Islet precursor cell (in vitro differentiated cells): ENCODE measurements at places on chromosomes 1 and 21.
A peak's percentile ranks its signal among the peaks of the same experiment; 100 is the strongest.

GRCh38 chr1:75257424-75257823 lies 123.2 kb downstream of the LHX8 start:
- DNase-seq: peak; percentile 64

DNA sequence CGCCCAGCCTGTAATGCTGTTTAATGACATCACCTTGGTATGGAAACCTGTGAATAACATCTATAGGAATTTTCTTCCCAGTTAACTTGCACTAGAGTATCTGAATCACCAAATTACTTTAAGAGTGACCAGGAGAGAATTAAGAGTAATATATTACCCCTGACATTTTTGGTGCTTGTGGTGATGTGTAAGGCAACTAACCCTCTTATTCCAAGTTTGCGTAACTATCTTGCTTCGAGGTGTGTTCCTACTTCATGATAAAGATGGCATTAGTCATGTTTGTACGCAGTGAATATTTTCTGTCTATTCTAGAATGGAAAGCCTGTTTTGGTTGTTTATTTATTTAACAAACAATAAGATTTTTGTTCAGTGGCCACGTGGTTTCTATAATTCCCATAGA lies 131.3 kb downstream of the ZP4 start:
- no peak for DNase-seq

DNA sequence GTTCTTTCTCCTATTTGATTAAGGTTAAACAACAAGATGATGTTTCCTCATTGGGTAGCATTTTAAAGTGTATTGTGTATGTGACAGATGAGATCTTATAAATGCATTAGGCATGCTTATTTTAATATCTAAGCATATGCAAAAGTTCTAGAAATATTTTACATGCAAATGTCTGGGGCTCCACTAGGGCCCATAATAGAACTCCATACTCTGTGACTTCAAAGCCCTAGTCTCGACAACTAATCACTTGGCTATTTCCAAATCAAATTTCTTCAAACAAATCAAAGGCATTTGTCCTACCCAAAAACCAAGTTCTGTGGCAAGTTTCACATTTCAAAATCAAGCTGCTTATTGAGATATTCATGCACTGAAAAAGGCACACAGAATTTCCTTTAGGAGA lies 385.6 kb upstream of the ST6GALNAC5 start:
- no peak for DNase-seq

GRCh38 chr1:245016700-245017099 lies 138.1 kb upstream of the KIF26B start:
- no peak for DNase-seq

DNA sequence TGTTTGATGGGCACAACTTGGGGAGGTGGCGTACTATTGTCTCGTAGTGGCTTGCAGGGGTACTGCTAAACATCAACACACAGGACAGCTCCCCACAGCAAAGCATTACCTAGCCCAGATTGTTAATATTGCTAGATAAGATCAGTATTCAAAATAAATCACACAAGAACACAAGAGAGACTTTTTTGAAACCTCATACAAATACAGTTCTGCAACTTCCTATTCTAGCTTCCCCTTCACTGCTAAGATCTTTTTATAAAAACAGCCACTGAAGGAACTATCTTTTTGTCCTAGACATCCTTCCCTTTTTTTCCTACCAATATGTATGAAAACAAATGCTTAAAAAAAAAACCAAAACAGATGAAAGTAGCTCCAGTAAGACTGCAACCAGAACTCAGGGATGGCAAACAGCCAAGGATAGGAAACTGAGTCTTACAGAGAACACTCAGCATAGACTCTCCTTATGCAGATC lies 137.8 kb upstream of the KRTAP19-8 start:
- DNase-seq: no peak

DNA sequence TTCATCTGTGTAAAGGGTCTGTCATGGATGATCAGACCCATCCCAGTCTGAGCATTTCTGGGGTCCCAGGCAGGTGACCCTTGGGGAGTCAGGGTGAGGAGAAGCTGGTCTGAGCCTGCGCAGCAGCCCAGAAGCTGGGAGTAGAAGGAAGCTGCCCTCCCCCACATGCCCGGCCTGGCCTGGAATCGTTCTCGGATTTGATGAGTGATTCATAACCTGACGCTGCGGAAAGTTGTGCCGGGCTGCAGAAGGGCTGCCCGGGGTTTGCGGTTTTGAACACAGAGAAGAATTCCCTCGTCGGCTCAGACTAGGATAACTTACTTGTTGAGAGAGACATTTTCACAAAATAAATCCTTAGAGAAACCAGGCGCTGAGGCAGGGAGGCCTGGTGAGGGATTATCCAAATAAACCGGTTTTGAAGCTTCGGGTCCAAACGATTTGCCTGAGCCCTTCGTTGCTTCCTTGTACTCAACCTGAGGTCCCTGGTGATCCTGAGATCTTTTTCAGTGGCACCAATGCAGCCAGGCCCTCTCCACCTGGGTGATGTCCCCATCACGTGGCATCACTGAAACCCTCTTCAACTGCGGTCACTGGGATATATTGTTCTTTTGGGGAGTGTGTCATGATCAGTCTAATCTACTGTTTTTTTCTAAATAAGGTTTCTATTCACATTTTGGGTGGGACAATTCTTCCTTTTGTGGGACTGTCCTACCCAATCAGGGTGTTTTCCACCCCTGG lies 29.2 kb downstream of the EPHB2 start:
- DNase-seq: no peak

DNA sequence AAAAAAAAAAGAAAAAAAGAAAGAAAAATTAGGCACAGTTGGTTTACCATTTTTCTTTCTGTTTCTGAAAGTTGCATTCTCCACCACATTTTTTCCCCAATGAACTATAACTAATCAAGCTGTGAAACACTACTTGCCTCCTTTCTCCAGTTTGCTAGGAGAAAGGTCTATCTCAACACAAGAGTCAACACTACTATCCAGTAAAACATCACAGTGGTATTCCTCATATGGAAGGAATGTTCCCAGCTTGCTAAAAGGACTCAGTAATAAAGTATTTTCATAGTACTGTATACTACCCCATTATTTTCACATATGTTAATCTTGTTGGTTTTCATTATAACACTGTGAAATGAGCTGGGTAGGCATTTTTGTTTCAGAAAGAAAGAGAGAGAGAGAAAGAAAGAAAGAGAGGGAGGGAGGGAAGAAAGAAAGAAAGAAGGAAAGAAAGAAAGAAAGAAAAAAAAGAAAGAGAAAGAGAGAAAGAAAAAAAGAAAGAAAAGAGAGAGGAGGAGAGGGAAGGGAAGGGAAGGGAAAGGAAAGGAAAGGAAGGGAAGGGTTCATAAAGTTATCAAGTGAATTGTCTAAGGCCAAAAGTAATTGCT lies 7.9 kb downstream of the PTGER3 start:
- DNase-seq: no peak

DNA sequence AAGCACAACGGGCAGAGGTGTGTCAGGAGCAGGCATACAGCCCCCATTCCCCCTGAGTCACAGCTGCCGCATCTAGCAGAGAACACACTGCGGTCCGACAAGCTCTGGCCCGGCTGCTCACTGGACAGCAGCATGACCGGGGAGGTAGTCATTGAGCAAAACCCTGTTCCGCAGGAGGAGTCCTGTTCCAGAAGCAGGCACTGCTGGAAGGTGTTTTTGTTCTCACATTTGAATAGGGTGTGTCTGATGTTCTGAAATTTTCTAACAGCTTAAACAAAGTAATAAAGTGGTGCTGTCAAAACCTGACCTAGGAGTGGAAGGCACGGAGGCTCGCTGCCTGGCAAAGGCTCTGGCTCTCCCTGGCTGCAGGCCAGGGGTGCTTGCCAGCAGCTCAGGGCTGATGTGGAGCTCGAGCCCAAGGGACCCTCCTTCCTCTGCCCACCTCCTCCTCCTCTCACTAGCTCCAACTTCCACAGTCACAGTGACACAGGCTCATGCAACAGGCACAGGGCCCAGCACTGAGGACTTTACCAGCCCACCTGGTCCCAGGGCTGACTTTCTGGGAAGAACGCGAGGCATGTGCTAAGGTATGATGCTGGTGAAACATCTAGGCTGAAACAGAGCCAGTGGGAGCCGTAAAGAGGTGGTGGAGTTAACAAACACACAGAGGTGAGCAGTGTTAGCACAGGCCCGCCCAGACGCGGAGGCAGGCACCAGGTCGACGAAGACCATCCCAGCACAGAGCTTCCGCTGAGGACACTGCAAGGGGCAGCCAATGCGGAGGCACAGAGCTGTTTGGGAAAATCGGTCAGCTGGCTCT lies 118.6 kb upstream of the IFFO2 start:
- DNase-seq: no peak

DNA sequence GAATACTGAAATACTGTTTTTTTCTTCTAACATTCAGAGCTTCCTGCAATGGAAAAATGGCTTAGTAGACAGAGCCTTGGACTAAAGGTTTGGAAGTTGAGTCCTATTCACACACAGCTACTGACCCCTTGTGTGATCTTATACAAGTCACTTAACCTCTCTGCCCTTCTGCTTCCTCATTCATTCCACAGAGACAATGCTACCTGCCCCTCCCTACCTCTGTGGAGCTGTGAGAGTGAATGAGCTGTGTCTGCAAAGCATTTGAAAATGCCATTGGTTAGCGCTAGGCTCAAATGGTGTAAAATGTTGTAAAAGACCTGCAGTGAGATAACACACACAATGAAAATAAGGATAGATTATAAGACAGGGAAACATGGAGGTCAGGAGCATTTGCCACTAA lies 214.4 kb downstream of the BARHL2 start:
- DNase-seq: peak; percentile 68

DNA sequence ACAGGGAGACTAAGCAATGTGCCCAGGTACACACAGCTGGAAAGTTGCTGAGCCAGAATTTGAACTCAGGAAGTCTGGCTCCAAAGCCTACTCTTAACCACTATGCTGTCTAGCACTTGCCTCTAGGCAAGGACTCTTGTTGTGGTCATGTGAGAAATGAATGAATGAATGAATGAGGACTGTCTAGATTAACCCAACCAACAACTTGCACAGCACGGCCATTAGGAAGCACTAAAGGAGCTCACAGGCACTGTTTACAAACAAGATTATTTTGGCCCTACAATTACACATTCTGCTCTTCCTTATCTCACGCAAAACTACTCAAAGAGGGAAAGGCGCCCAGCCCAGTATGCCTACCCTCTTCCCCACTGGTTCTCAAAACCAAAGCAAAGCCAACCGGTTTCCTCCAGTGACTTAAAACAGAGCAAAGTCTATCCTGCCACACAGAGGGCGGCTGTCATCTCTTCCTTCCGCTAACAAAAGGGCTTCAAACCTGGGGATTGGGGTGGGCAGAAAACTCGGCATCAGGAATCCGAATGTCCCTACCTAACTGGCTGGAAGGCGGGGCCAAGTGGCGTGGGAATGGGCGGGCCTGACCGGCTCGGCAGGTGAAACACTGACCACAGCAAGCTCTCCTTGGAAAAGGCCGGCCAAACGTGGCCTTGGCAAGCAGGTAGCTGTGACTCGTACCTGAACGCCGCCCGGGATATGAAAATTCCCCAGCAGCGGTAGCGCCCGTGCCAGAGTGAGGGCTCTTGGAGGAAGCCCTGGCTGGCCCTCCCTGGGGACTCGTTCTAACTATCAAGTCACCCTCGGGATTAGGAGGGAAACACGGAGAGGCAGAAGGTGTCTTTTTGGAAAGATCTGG lies 948 bp downstream of the STK40 start:
- peak; percentile 92 for DNase-seq

DNA sequence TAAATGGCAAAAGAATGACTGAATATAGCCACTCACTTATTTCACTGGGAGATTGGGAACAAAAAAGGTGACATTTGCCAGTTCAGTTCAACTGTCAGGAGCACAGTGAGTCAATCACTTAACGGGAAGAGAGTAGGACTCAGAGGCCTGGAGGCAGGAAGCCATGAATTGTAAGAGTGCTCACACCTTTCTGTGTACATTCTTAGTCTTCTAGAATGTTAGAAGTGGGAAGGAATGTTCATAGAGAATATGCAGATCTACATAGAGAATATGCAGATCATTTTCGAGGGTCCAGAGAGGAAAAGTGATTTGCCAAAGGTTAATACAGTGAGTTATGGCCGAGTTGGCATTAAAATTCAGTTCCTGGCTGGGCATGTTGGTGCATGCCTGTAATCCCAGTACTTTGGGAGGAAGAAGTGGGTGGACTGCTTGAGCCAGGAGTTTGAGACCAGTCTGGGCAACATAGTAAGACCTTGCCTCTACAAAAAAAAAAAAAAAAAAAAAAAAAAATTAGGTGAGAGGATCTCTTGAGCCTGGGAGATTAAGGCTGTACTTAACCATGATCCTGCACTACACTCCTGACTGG lies 8.3 kb downstream of the IL20 start:
- no peak for DNase-seq

- DNase-seq: peak; percentile 50
Measured at GRCh38 chr1:24868016-24868875, 61.8 kb downstream of the RUNX3 start.

GRCh38 chr1:205976708-205977401 lies 26.3 kb downstream of the RAB7B start:
- DNase-seq: peak; percentile 92

GRCh38 chr1:179785031-179785431 lies 41.9 kb downstream of the FAM163A start:
- DNase-seq: no peak

DNA sequence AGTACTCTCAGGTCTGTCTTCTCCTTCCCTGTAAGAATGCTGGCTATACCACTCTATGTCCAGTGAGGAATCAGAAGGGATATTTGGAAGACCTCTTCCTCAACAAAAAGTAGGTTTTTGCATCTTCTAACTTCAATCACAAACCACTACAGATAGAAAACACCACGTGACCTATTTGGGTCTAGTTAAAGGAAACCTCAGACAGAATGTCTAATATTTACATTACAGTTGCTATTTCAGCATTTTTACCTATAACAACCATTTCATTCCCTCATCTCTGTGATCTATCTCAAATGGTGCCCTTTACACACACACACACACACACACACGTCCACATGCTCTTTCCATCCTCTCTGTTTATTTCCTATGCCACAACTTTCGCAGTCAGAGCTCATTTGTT lies 7.9 kb upstream of the ADORA3 start:
- no peak for DNase-seq

GRCh38 chr1:10160173-10160572 lies 50.2 kb upstream of the KIF1B start:
- no peak for DNase-seq

- DNase-seq: no peak
Measured at GRCh38 chr1:212944229-212944901, 6.0 kb upstream of the VASH2 start.

- DNase-seq: no peak
Measured at GRCh38 chr1:113291777-113292602, 98.3 kb upstream of the MAGI3 start.

GRCh38 chr1:106926803-106927582 lies 129.5 kb upstream of the PRMT6 start:
- no peak for DNase-seq

DNA sequence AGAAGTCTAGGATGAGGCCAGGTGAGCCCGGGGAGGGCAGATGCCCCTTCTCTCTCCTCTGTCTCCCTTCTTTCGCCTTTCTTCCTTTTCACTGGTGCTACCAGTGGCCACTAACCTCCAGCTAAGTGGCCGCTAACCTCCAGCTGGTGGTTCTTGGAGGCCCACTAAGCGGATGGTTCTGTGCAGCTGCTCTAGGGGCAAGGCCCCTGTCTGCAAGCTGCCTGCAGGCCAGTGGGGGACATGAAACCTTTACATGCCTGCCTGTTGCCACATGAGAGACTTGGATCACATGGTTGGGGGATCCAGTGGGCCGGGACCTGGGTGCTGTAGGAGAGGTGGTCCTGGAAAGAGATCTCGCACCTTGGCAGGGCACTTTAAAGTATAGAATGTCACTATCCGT lies 17.7 kb downstream of the IKBKE start:
- DNase-seq: no peak
